Lower lobe of right lung (tissue), 2 donors: ENCODE measurements at places on chromosomes 1 and 21. TPM values are rescaled to one million over a fixed set of nuclear protein-coding genes. Genes with fewer than 3 reads are reported as not detected.
A peak's percentile ranks its signal among the peaks of the same experiment; 100 is the strongest.

Gene LRRIQ3
- 0.65 TPM for total RNA-seq

Gene PINK1
- 57.2 TPM for total RNA-seq

Gene TNFRSF14
- total RNA-seq: 152 TPM

Gene RABGAP1L
- 83.9 TPM for total RNA-seq

Gene S100A14
- total RNA-seq: 138 TPM

Gene RGS13
- 5.0 TPM for total RNA-seq

Gene GRIK1
- not detected for total RNA-seq

Gene LMO4
- 53.0 TPM for total RNA-seq

GRCh38 chr1:77830946-77831345 is 51.5 kb downstream of the MIGA1 start:
- no peaks in the 10 kb centered on the region for H3K27me3 ChIP-seq
- peaks cover 7% of the 10 kb centered on the region for H3K36me3 ChIP-seq
- peaks cover 48% of the 10 kb centered on the region for H3K4me1 ChIP-seq
- no peak overlapping the region for H3K27ac ChIP-seq

DNA sequence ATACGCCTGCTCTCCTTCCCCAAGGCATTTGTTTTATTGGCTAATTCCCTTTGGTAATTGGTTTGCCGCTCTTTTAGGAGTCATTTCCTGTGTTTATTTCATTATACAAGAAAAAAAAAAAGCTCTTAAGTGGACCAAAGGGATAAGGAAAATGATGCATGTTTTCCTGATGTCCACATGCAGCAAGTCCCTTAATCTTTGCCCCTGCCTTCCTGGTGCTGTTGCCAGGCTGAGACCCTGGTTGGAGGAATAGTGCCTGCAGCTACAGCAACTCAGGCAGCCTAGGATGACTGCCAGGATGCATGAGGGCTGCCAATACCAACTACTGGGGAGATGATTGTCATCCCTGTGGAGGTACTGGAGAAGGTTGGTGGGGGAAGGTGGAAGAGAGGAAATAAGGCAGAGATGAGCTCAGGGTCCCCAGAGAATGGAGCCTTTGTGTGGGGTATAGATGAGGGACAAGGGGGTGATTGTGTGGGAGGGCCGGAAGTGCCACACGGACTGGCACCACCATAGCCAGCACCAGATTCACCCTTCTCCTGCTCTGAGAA is 6.1 kb upstream of the GATAD2B start:
- H3K27me3 ChIP-seq: no peaks in the 10 kb centered on the region
- H3K27ac ChIP-seq: peak overlapping the region; percentile 11
- H3K4me3 ChIP-seq: no peak overlapping the region
- no peak for DNase-seq
- H3K36me3 ChIP-seq: peaks cover 43% of the 10 kb centered on the region
- peaks cover 16% of the 10 kb centered on the region for H3K4me1 ChIP-seq

DNA sequence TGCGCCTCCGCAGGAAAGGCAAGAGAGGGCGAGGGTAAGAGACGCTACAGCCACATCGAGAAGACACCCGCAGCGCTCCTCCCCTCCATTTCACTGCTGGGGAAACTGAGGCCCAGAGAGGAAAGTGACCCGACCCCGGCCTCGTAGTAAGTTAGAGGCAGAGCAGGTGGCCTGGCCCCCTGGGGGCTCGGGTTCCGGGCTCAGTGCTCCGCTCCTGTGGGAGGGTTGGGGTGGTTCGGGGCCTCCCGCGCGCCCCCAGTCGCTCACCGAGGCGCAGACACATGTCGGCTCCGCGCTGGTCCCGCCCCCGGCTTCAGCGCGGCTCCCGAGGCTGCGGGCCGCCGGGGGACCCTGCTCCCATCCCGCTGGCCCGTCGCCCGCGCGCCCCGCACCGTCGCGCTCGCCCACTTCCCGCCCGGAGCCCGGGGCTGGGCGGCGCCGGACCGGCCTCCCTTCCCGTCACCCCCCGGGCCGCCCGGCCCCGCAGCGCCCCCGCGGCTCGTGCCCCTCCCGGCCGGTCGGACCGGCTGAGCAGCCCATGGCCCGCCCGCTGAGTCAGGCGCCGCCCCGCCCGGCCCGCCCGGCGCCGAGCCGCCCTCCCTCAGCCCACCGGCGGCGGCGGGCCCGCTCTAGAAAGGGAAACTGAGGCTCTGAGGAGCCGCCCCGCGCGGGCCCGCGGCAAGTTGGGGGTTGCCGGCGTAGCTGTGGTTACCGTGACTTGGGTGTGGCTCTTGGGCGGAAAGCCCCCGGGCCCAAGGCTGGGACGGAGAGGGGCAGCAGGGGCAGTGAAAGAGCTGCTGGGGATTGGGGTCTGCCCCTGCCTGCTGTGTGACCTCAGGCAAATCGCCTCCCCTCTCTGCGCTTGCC is at the start of gene TMEM54:
Gene TMEM54 (minus strand): TSS at position 434 of the 867 bp plus-strand sequence. CDS start 151 bp downstream, at position 283.
- H3K4me3 ChIP-seq: peak within 1 kb of the TSS; percentile 69
- H3K4me1 ChIP-seq: peaks cover 7% of the 10 kb centered on the region
- H3K36me3 ChIP-seq: no peaks in the 10 kb centered on the region
- peak within 1 kb of the TSS; percentile 11 for H3K27ac ChIP-seq
